ENCODE measurements at places on chromosomes 5 and 9.

DNA sequence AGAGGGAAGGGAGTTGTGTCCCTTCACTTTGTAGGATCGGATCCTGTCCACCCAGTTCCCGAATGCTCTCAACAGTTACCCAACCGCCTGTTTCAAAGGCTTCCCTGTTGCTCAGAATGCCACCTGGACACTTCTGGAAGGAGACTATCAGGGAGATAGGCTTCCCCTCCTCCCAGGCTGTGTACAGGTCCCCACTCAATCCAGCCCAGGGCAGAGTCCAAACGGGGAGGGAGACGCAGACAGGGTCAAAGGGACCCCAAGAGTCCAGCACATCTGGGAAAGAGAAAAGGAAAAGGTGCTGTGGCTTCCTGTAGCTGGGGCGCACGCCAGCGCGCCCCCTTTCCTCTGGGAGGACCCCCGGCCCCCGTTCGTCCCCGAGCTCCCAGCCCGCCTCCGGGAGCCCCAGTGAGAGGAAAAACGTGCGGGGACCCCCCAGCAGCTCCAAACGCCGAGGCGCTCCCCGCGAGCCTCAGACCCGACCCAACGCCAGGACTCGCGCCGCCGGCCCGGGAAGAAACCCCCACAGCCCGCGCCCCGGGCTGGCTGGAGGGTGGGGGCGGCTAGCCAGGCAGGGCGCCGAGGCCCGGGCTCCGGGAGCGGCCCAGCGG lies 640 bp downstream of the SURF4 start:
- peak; percentile 43 for DNase-seq

DNA sequence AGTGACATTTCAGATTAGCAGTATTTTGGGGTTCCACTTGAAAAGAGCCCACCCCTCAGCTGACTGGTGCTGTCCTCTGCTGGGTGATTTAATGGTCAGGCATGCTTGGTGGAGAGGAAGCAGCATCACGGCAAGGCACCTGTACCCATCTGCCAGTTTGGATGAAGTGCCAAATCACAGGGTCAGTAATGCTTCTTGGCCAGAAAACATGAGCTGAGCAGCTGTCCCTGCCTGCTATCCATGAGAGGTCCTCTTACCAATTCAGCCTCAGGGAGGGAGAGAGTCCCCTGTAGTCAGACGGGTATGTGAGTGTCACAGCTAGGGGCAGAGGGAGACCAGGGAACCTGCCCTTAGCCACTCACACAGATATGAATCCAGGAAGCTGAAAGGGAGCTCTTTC lies 137.9 kb downstream of the SEC61B start:
- DNase-seq, result no peak

- DNase-seq, result peak; percentile 95
These were observed 222.3 kb downstream of the GLIS3 start for GRCh38 chr9:4077499-4078102.

- no peak for DNase-seq
These were observed 41.9 kb downstream of the SLC22A5 start for GRCh38 chr5:132411304-132412013.
